ENCODE measurements at places on chromosomes 4 and X.

DNA sequence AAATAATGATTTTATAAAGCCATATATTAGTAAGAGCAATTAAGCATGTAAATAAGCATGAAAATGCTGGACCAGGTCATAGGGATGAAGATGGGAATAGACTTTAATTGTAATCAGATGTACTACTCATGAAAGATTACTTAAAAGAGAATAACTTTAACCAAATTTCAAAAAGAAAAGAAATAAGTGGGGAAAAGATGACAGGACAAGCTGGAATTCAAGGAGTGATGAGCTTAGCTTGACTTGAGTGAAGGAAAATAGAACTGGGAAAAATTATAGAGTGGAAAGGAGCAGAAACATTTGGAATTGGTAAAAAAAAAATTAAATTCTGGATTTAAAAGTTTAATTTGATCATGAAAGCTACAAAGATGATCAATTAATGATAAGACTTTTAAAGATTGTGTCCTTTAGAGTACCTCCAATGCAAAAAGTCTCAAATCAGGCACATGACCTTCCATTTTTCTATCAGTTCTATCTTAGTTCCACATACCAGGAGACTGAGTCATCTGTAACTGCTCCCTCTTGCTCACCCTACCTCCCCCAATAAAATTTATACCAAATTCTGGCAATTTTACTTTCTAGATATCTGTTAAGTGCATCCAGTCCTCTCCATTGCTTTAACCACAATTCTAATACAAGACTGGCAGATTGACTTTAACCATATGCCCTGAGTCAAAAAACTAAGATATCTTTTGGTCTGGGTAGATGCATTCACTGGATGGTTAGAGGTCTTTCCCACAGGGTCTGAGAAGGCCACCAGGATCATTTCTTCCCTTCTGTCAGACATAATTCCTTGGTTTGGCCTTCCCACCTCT is 56.4 kb upstream of the SLIT2 start:
- no peak for DNase-seq

DNA sequence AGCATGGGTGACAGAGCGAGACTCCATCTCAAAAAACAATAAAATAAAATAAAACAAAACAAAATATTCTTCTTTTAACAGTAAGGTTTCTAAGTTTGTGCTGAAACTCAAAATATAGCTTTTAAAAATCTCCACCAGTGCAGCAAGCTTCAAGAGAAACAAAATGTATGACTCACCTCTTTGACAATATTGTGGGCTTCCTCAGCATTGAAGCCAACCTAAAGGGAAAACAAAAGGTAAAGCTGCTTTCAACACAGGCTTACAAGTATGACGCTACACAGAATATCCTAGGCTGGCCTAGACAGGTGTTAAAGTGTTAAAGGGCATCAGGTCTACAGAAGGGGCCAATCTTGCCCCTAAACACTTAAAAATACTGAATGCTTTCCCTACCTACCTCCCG is 1.2 kb downstream of the DYNLT3 start:
- DNase-seq = no peak

- peak; percentile 9 for DNase-seq
These were observed 103.6 kb downstream of the RTL3 start for GRCh38 chrX:78555401-78555980.

DNA sequence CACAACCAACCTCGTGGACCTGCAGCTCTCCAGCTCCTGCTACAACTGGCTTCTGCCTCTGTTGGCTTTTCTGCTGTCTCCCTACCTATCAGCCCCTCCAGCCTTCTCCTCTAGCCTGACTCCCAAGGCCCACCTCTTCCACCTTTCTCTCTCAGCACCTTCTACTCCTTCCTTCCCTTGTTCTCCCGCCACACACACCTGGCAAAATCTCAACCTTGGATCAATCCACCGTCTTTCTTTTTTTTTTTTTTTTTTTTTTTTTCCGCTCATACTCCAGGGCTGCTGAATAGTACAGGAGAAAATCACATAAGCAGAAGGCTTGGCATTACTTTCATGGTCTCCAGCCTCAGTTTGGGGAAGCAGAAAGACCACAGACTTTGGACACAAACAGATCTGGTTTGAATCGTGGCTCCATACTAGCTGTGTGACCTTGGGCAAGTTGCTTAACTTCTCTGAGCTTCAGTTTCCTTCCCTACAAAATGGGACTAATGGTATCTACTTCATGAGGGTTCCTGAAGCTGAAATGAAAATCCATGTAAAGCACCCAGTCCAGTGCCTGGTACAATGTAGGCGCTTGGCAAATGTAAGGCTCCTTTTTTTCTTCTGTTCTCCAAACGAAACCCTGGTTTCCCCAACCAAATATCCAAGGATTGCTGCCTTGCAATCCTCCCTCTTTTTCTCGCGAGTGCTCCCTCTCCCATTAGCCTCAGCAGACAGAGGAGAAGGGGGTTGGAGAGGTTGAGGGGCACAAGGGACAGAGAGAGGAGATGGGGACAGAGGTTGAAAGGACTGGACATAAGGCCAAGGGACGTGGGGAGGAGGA is 1.7 kb downstream of the FGD1 start:
- DNase-seq = no peak

DNA sequence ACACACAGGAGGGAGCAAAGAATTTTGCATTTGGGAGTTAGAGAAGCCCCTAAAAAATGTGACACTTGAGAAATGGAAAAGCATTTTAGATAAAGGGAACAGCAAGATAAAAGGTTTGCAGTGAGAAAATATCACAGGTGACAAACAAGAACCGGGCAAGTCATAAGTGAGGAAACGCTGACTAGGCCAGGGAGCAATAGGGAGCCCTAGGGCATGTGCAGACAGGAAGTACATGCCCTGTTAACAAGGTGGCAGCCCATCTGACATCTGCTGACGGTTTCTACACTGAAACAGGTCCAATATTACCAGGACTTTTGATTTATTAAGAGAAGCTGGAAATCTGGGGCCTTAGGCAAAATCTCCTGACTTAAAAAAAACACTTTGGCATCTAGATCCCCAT is 4.0 kb upstream of the IL13RA1 start:
- DNase-seq = no peak

- DNase-seq = no peak
These were observed 170.2 kb downstream of the CBR4 start for GRCh38 chr4:168839758-168840391.

- DNase-seq = no peak
These were observed 13.3 kb upstream of the MID1 start for GRCh38 chrX:10633722-10634121.

- DNase-seq = no peak
These were observed 628.9 kb downstream of the TLL1 start for GRCh38 chr4:166501941-166502382.

- no peak for DNase-seq
These were observed 74.8 kb downstream of the STARD8 start for GRCh38 chrX:68721991-68722860.

DNA sequence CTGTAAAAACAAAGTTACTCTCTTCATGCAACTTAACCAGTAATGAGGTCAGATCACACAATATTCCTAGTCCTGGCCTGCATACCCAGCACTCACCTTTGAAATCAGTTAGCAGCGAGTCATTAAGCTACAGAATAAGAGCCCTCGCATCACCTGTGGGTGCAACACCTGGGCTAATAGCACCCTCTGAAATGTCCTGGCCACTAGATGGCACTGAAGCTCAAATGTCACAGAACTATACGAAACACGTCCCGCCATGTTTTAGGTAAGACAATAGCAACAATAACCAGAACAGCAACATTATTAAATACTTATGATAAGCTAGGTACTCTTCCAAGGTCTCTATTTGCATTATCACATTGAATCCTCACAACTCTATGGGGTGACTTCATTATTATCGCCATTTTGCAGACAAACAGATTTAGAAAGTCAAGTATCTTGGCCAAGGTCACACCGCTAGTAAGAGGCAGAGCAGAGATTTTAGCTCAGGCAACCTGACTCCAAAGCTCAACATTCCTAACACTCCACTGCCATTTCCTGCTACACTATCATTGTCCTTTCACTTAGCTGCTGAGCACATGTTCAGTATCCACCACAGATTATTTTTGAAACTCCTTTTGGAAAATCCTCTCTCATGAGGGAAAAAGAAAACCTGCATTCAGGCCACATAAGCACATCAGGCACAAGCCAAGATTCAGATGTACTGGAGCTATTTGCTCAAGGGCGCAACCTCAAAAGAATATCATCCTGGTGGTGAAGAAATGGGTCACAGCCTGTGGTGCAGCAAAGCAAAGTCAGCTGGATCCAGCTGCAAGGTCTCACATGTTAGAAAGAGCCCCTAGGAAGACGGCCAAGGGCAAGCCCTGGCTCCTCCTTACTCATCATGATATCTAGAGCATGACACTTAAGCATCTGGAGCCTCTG is 59.5 kb upstream of the KDR start:
- DNase-seq = no peak

- DNase-seq = no peak
These were observed 188.1 kb downstream of the ADAM29 start for GRCh38 chr4:175106301-175106700.

- DNase-seq = no peak
These were observed 1964.0 kb downstream of the PCDH7 start for GRCh38 chr4:32684160-32684559.

DNA sequence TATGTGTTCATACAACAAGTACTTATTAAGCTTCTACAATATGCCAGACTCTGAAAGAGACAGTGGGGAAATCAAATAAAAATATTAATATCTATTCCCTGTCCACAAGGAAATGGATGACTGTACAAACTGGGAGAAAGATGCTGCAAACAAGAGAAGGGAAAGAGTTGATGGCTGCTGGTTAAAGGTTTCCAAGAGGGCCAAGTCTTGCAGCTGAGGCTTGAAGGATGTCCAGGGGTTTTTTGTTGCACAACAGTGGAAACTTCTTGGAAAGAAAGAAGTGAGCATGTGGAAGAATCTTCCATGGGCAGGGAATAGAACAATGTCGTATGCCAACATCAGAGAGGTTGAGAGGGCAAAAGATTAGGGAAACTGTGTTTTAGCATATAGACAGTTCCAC is 95.8 kb downstream of the MID1 start:
- DNase-seq = no peak

DNA sequence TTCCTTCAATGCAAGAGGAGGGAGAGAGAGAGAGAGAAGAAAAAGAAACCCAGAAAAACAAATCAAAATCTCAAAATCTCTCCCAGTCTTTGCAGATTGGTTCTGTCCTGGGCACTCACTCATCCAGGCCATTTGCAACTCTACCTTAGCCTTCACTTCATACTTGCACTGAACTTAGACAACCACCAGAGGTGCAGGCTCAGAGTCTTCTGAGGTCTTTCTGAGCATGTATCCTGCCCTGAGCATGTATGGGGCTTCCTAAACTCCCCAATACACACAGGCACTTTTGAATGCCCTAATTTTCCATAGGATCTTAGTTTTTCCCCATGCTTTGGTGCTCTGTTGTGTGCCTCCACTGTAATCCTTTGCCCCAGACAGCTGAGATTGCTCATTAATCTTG is 2.9 kb downstream of the CFI start:
- DNase-seq = no peak

GRCh38 chr4:87985097-87985886 is 9.8 kb downstream of the SPP1 start:
- peak; percentile 70 for DNase-seq

DNA sequence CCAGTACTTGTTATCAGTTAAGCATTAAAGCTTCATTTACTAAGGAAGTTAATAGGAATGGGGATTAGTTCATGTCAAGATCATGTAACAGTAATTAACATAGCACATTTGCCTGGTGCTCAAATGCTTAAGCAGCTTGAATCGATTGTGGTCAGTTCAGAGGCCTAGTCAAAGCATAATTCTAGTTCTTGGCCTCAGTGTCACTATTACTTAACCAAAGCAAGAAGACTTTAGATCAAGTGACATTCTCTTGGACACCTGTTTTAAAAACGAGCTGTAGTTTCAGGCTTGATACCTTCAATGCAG is 115.2 kb upstream of the BMPR1B start:
- DNase-seq = no peak

DNA sequence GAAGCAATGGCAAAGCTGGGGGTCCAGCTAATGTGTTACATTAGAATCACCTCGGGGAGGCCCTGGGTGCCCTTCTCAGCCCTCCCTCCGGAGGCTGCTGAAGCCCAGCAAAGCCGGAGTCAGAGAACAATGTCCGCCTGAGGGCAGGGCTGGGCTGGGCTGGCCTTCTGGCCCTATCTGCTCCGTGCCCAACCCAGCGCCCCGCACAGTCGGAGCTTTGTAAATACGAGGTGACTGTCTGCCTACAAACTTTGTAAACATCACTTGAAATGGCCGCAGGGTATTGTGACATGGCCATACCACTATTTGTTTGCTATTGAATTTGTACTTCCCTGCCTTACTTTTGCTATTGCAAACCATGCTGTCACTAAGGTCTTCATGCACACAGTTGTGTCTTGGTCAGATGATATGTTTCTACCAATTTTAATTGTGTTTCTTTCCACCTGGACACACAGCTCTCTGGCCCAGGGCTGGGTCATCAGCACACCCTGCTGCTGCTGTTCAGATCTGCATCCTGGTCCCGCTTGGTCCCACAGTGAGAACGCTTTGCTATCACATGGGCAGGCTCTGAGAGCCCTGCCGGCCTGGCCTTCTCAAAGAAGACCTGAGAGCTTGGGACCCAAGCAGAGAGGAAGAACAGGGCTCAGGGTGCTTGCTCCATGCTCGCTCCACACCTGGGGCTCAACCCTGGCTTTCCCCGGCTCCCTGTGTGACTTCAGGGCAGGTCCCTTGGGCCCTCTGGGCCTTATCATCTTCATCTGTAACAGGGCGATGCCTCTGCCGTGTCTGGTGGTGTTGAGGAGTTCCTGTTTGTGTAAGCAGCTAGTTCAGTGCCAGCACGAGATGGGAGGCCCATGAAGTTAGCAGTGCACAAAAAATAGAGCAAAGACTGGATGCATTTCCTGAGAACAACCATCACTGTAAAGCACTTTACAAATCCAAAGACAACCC is 2.3 kb downstream of the S100P start:
- DNase-seq = peak; percentile 85

DNA sequence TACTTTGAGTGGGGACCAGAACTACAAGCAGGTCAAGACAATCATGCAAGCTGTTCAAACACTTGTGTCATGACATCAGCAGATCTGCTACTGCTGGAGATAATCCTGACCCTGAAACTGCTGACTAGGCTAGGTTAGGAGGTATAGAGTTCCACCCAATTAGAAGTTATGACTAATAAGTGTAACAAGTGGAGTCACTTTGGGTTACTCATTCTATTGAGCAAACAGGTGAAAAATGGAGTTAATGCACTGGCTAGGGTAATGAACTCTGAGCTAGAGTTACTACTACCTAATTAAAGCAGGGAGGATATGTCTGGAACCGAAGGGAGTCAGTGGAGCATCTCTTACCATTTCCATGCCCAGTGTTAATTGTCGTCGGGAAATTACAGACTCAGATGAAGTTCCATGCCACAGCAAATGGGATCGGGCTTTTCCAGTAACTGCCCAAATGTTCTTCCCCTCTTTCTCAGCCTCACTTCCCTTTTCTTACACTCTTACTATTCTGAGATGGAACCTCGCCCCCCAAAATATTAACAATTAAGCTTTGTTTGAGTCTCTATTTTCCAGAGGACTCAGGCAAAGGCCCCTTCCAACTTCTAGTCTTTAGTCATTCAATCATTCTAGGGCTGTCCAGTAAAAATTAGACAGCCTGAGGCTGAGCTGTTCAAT is 19.8 kb upstream of the MANBA start:
- DNase-seq = no peak

- no peak for DNase-seq
These were observed 119.6 kb downstream of the PDLIM5 start for GRCh38 chr4:94571298-94571697.
